Skin of body (tissue), 3 donors: ENCODE measurements at places on chromosomes 5 and 9. TPM values are rescaled to one million over a fixed set of nuclear protein-coding genes. Genes with fewer than 3 reads are reported as not detected.

- no peak for DNase-seq
These were observed at the start of gene DIPK1B for GRCh38 chr9:136711751-136712689. Gene DIPK1B, plus strand, starts transcription at chr9:136712572. Its CDS starts 94 bp downstream, at chr9:136712666.

DNA sequence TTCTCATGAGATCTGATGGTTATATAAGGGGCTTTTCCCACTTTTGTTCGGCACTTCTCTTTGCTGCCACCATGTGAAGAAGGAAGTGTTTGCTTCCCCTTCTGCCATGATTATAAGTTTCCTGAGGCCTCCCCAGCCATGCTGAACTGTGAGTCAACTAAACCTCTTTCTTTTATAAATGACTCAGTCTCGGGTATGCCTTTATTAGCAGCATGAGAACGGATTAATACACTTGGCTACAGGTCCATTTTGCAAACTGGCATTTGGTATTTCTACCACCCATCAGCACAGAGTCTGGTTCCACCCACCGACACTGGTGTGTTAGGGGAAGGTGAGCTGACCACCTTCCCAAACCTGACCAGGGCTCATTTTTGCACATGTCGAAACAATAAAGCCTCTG is 47.9 kb upstream of the RARS1 start:
- no peak for DNase-seq

- no peak for DNase-seq
These were observed 30.2 kb downstream of the CAPSL start for GRCh38 chr5:35908228-35908627.

- peak; percentile 7 for DNase-seq
These were observed 240.5 kb upstream of the IRX1 start for GRCh38 chr5:3355126-3355525.

- DNase-seq: peak; percentile 43
These were observed at the start of gene AK1 for GRCh38 chr9:127877566-127877998. Gene AK1, minus strand, starts transcription at chr9:127877675. Its CDS starts 3,058 bp downstream, at chr9:127874617.

GRCh38 chr5:167296066-167296465 is 995.4 kb upstream of the WWC1 start:
- no peak for DNase-seq

DNA sequence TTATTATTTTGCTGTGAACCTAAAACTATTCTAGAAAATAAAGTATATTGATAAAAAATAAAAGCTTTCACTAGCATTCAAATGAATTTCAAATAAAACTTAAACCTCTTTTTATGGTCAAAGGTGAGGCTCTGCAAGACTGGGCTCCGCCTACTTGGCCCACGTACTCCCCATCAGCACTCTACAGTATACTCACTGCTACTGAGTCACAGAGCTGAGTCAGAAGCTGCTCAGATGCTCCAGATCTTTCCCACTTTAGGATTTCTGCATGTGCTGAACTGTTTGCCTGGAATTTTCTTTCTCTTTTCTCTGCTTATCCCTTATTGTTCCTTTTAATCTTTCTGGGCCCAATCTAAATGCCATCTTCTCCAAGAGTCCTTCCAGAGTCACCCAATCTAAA is 331.9 kb upstream of the CCNG1 start:
- DNase-seq: no peak

GRCh38 chr5:80152778-80153177 is 103.1 kb downstream of the SERINC5 start:
- DNase-seq: no peak

GRCh38 chr9:19104515-19105282 is 2.0 kb upstream of the HAUS6 start:
- DNase-seq: no peak

- DNase-seq: no peak
These were observed 45.8 kb upstream of the RNF38 start for GRCh38 chr9:36445800-36446361.

The MLLT3 gene
- 16.9 TPM for total RNA-seq

The PCDHB6 gene
- total RNA-seq: 0.39 TPM

The LRRC8A gene
- total RNA-seq: 27.5 TPM
